ENCODE measurements at places on chromosomes 2 and 18.

GRCh38 chr2:230664128-230664527, 48.5 kb upstream of the CAB39 start:
- no peak for DNase-seq

- no peak for DNase-seq
Measured at GRCh38 chr2:227447606-227448005, 24.4 kb upstream of the AGFG1 start.

- DNase-seq: no peak
Measured at GRCh38 chr2:157627594-157628476, 829 bp downstream of the ACVR1C start.

DNA sequence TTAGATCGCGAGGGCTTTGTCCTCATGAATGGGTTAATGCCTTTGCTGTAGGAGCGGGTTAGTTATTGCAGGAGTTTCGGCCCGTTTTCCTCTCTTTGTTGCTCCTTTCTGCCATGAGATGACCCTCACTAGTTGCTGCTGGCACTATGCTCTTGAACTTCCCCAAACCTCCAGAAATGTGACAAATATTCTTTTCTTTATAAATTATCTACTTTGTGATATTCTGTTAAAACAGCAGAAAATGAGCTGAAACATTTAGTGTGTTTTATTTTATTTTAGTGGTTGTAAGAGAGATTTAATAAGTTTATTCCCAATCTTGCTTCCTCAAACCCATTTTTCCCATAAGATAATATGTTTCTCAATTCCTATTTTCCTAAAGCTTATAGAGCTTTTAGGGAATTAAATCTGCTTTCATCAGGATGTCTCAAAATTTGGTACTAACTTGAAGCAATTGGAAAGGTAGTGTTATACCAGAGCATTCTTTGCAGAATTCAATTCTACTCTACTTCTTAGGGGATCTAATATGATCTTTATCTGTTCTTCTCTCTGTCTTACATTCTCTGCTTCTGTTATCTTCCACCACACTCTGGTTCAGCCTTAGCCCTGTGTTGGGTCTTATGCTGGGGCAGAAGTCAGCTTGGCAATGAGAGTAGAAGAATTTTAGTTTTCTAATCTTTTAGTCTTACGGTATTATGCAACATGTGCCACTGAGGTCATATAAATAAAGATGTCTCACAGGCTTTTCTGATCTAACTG, 23.1 kb downstream of the DDX1 start:
- DNase-seq: no peak

DNA sequence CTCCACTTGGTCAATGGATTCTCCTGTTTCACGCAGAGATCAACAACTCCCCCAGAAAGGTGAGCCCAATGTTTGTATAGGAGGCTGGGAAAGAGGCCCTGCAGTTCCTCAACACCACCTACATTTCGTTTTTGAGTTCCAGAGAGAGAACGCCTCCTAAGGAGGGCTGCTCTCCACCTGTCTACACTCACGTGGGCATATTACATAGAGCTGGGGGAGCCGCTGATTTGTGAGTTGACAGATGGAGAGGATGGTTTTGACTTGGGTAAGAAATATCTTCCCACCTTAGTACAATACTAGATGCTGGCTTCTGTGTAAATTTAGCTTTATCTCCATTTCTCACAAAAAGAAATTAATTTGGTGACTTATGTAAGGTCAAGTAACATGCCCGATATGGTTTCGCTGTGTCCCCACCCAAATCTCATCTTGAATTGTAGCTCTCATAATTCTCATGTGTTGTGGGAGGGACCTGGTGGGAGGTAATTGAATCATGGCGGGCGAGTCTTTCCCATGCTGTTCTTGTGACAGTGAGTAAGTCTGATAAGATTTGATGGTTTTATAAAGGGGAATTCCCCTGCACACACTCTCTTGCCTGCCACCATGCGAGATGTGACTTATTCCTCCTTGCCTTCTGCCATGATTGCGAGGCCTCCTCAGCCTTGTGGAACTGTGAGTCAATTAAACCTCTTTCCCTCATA, 274.5 kb upstream of the PXDN start:
- DNase-seq: no peak

DNA sequence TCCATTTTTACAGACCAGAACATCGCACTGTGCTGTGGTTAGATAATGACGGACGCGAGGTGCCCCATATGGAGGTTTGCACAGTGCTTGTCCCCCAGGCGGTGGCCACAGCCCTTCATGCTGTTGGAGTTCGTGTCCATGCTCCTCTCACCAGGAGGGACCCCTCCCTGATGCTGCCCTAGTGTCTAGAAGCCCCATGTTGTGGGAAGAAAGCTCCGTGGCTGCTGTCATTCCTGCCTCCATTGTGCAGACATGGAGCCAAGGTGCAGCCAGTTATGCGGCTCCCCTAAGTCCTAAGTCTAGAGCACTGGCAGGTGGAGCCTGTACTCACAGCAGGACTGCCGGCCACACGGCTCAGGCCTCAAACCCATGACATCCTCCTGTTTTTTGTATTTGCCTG, 464.9 kb downstream of the EIPR1 start:
- no peak for DNase-seq

- DNase-seq: peak; percentile 28
Measured at GRCh38 chr2:153294199-153294786, 184.3 kb downstream of the RPRM start.

DNA sequence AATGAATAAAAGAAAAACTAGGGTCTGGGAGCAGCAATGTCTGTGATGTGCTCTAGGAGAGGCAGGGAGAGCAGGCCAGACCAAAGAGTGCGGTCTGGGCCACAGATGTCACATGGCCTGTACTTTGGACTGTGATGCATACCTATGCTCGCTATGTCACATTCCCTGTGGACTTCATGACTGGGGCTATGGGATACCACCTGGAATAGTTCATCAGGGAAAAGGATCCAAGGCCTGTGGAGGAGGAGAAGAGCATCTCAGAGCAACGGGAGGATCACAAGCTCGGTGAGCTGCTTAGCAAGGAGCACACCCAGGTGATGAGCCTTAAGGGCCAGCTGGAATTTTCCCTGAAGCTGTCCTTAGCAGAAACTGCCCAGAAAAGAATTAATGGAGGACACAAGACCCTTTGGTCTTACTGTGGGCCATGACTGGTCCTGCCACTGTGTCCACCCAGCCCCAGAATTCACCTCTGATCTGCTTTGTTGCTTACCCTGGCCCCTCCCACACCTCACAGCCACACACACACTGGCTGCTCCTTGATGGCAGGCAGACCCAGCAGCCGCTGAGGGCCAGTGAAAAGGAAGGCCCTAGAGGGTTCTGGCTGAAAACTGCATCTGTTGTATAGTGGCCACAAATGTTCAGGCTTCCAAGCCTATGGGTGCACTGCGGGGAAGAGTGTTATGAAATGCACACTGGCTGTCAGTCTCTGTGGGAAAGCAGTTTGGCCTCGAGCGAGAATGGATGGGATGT, 25.3 kb upstream of the GCC2 start:
- no peak for DNase-seq

DNA sequence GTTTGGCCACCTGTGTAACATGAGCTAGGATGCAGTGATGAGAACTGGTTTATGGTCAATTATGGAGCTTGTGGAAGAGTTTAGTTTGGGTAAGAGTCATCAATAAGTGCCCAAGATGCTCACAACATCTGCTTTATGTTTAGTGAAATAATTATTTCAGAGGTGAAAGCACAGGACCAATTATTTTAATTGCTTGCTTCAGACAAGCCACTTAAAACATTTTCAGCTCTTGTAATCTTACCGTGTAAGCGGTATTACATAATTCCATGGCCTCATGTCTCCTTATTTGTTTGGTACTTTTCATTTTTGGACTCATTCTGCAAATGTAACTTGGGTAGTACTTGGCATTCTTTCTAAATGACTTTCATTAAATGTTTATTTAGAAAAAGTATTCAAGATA, 5.4 kb downstream of the B3GNT2 start:
- DNase-seq: no peak

DNA sequence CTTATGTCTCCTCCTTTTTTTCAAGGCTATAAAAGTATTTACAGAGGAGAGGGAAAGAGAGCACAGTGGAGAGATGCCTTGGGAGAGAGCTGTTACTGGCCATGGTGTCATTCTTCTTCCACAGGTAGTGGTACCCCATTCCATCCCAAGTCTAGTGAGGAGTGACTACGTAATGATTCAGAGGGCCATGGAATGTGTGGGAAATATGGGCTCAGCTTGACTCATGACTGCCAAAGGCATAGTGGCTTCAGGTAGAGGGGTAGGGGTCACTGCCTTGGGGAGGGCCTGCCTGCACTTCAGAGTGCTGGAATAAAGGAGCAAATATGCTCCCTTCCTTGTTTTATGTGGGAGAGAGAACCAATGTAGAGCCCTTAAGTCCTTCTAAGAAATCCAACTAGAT, 620.6 kb downstream of the IRS1 start:
- no peak for DNase-seq

- DNase-seq: no peak
Measured at GRCh38 chr2:120650022-120650644, 85.5 kb upstream of the GLI2 start.

Measured in stomach (tissue), 19 donors.